Keratinocyte (primary cell): ENCODE measurements at places on chromosomes 2 and 18. TPM values are rescaled to one million over a fixed set of nuclear protein-coding genes. Genes with fewer than 3 reads are reported as not detected.

GRCh38 chr2:241064008-241064801 lies 37.9 kb downstream of the MTERF4 start:
- H3K4me1 ChIP-seq = peaks cover 25% of the 10 kb centered on the region
- H3K27ac ChIP-seq = no peak overlapping the region
- no peak for DNase-seq

DNA sequence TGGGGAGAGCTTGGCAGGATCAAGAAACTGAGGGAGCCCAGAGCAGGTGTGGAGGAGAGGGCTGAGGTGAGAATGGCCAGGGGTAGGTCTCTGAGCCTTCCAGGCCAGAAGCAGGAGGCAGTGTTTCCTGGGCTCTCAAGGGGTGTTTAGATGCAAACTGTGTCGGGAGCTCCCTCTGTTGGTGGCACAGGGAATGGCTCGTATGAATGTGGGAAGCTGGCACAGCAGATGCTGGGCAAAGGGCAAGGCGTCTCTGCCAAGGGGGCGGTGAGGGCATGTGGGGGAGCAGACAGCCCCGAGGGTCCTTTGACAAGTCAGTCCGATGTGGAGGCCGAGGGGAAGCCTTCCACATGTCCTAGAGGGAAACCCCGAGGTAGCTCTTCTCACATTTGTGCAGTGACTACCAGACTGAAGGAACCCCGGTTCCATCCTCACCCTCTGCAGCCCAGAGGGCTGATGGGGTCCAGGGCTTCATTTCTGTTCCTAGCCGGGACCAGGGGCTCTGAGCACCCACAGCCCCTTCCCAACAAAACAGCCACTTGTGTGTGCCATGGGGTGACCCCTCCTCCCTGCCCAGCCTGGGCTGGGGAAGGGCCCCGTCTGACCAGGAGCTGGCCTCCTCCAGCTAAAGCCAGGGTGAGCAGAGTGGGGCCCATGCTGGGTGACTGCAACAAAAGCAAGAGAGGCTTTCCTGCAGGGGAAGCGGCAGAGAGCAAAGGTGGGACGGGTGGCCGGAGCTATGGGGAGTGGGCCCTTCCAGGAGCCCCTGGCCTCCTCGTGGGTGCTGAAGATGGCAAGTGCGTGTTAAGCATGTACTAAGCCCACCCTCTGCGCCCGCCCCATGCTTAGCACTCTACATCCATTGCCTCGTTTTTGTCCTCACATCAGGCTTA lies 103.4 kb downstream of the SEPTIN10 start:
- no peaks in the 10 kb centered on the region for H3K36me3 ChIP-seq
- peak; percentile 45 for DNase-seq
- H3K27ac ChIP-seq = no peak overlapping the region
- peaks cover 10% of the 10 kb centered on the region for H3K4me1 ChIP-seq
- H3K27me3 ChIP-seq = peaks cover 3% of the 10 kb centered on the region
- H3K4me3 ChIP-seq = no peak overlapping the region

The STPG4 gene
- polyA plus RNA-seq = 0.26 TPM in 1 of 3 replicates, not detected in the others

The FANCL gene
- polyA plus RNA-seq = 5.7 to 15.1 TPM (median 6.6 TPM) in 3 replicates

GRCh38 chr2:2524348-2524941 lies 193.4 kb upstream of the MYT1L start:
- H3K4me3 ChIP-seq = no peak overlapping the region
- no peaks in the 10 kb centered on the region for H3K36me3 ChIP-seq
- no peaks in the 10 kb centered on the region for H3K4me1 ChIP-seq
- H3K27me3 ChIP-seq = no peaks in the 10 kb centered on the region
- H3K27ac ChIP-seq = no peak overlapping the region

DNA sequence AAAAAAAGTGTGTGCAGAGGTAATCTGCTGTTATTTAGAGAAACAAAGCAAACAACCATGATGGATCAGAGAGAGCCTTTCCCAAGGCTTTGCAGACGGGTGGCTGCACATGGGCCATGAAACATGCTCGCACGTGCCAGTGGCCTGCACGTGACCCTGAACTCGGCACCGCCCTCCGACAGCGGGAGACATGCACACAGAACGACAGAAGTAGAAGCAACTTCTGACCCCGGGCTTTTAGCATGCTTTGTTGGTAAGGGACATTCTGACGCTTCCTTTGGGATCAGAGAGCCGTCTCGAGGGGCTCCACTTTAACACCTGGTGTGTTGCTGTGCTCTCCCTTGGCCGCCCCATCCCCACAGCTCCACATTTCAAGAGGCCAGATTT lies 112.5 kb downstream of the KCNF1 start:
- H3K27ac ChIP-seq = no peak overlapping the region
- H3K4me1 ChIP-seq = no peaks in the 10 kb centered on the region
- no peak for DNase-seq
- no peaks in the 10 kb centered on the region for H3K36me3 ChIP-seq
- peaks cover 12% of the 10 kb centered on the region for H3K27me3 ChIP-seq

DNA sequence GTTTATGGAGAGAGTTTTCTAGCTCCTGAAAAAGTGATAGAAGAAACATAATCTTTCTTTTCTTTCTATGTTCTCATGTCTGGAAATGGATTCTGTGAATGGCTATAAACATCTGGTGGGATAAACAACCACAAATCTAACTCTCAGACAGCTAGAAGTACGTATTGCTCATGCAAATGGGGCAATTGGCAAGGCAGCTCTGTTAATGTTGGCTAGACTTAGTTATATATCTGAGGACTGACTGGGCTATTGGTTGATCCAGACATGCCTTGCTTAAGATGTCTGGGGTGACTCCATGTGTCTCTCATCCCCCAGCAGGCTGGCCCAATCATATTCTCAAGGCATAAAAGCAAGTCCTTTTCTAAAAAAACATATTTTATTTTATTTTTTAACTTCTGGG lies 939.2 kb upstream of the NRXN1 start:
- no peak for DNase-seq
- no peak overlapping the region for H3K4me3 ChIP-seq
- H3K4me1 ChIP-seq = no peaks in the 10 kb centered on the region
- H3K27ac ChIP-seq = no peak overlapping the region
